ENCODE measurements at places on chromosomes 6 and 20. TPM values are rescaled to one million over a fixed set of nuclear protein-coding genes. Genes with fewer than 3 reads are reported as not detected.

- peaks cover 21% of the 10 kb centered on the region for H3K4me1 ChIP-seq
- peaks cover 9% of the 10 kb centered on the region for H3K27me3 ChIP-seq
- no peak for DNase-seq
- no peaks in the 10 kb centered on the region for H3K36me3 ChIP-seq
Observed at GRCh38 chr6:149901444-149902140, 3.7 kb upstream of the RAET1E start.

DNA sequence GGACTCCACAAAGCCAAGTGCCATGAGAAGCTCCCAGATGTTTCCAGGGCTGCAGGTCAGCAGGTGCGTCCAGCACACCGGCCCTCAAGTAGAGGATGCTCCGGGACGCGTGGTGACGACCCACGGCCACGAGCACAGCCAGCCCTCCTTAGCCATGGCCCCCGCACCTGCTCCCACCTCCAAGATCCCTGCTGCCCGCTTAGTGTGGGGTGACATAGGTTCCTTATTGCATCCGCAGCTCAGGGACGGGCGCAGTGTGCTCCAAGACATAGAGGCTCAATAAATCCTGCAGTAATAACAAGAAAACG lies 138.1 kb upstream of the RPS6KA2 start:
- no peak overlapping the region for H3K27ac ChIP-seq
- no peak for DNase-seq
- H3K4me1 ChIP-seq, result no peaks in the 10 kb centered on the region
- no peak overlapping the region for H3K4me3 ChIP-seq
- H3K27me3 ChIP-seq, result peaks cover 31% of the 10 kb centered on the region

GRCh38 chr6:46174904-46175303 lies 4.1 kb upstream of the ENPP5 start:
- H3K27ac ChIP-seq, result no peak overlapping the region
- no peaks in the 10 kb centered on the region for H3K4me1 ChIP-seq
- no peak for DNase-seq
- no peaks in the 10 kb centered on the region for H3K36me3 ChIP-seq

OR2J3 gene
- not detected for total RNA-seq

DNA sequence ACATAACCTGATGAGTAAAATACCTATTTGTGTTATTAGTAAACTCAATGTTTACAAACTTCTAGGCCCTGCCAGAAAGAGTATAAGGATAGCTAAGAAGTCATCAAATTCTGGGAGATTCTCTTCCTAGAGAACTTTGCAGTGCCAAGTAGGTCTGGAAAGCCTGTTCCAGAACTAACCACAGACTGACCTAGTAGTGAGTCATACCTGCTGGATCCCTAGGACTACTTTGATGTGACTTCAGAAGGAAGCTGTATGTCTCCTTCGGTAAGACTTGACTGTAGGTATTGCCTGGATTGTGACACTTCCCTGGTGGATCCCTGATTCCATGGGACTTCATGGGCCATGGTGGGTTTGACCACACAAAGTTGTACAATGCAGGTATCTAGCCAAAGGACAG lies 131.7 kb downstream of the DNAH8 start:
- peak; percentile 18 for DNase-seq
- no peaks in the 10 kb centered on the region for H3K36me3 ChIP-seq
- H3K4me1 ChIP-seq, result no peaks in the 10 kb centered on the region
- no peak overlapping the region for H3K27ac ChIP-seq
- H3K27me3 ChIP-seq, result no peaks in the 10 kb centered on the region

All from HFFc6 (cell line).